Activated CD4-positive, alpha-beta T cell treated with anti-CD3 and anti-CD28 coated beads for 1 hour (primary cell): ENCODE measurements at places on chromosomes 5 and 9.

DNA sequence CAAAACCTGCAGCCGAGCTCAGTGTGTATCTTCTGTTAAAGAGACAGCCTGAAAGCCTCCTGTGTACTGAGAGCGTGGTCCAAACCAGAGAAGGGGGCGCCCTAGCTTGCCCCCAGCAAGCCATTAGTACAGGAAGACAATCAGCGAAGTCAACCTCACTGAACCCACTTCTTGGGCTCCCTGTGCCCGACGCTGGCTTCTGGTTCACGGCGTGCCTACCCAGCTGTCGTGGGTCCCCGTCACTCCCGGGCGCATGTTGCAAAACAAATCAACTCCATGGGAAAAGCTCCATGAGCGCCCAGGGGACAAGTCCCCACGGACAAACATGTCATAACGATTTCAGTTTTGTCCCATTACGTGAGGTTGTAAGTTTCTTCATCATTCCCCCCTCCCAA is 326.9 kb downstream of the SH3GL2 start:
- DNase-seq = no peak

GRCh38 chr5:43335681-43336080 is 22.5 kb upstream of the HMGCS1 start:
- no peak for DNase-seq

DNA sequence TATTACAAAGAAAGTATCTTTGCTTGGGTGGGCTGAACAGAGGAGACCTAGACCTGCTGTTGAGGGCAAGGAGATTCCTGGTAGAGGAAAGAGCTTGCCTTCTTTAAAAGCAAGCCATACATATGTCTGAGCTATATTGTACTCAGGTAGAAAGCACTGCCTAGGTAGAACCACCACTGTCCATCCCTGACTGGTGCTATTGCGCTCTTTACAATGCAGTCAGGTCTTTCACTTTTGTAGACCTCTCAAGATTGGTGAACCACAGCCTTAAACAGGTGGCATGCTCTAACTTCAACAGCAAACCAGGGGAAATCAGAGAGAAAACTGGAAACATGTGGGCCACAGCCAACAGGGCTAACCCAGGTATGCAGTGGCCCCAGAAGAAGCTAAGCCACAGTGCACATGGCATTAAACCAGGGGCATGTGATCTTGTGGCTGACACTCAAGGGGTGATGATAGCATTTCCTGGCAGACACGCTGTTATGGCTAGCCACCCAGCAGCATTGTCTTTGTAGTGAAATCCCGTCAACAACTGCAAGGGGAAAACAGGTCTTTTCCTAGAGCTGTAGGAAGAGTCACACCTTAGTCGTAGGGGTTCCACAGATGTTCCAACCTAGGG is 253.9 kb upstream of the PCSK5 start:
- DNase-seq = no peak

DNA sequence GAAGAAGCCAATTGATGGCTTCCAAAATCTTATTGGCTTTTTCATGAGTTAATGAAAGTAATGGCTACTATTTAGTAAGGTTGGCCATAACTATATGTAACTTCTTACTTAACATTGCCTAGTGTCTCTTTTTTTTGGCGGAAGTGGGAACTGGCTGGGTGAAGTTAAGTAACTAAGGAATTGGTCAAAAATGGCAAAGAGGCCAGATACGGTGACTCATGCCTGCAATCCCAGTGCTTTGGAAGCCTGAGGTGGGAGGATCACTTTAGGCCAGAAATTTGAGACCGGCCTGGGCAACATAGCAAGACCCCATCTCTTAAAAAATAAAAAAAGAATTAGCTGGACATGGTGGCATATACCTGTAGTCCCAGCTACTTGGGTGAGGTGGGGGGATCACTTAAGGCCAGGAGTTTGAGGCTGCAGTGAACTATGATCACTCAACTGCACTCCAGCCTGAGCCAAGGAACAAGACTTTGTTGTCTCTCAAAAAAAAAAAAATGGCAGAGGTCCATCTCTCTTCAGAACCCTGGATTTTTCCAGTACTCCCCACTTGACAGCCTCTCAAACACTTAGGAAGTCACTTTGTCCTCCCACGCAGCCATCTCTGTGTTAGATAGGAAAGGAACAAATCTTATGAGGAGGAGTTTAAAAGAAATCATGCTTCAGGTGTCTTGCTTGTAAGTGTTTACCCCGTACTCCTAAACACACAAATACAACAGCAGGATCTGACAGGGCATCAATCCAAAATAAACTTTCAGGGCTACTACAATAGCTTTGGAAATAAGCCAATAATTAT is 75.7 kb downstream of the TEK start:
- no peak for DNase-seq

GRCh38 chr9:135255841-135256580 is 168.5 kb downstream of the OLFM1 start:
- DNase-seq = no peak

DNA sequence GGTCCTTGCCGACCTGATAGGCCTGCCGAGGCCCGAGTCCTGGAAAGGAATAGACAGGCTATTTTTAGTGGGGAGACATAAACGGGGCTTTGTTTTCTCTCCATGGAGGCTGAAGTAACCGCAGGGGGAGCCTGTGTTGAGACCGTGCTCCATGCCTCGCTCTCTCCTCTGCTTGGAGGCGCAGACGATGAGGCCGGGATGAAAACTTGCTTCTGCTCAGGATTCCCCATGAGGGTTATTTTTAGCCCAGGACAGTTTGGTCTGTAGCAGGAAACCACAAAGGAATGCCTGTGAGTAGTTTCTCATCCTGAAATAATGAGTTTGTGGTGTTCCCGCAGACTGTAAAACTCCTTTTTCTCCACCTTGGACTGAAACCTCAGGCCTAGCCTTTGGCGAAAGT is 81.9 kb upstream of the RARS1 start:
- DNase-seq = no peak

DNA sequence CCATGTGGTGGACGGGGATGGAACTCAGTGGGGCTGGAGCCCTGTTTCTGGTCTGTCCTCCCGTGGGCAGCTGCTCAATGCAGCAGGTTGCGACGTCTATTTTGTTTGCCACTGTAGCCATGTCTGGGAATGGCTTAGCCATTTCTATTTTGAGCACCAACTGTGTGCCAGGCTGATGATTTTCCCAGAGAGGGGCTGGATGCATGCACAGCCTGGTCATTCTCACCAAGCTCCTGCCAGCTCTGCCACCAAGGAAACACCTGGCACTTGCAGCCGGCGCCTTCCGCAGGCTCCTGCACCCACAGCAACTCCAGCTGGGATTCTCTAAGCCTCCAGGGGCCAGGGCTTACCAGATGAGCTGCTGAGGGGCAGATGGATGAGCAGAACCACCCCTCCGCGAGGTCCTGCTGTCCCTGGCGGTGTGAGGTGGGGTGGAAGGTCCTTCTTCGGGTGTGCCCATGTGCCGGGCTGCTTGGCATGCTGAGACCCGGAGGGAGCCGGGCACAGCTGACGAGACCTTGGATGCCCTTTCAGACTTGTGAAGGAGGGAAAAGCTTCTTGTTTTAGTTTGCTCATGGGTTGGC is 151.2 kb downstream of the RXRA start:
- DNase-seq = no peak

DNA sequence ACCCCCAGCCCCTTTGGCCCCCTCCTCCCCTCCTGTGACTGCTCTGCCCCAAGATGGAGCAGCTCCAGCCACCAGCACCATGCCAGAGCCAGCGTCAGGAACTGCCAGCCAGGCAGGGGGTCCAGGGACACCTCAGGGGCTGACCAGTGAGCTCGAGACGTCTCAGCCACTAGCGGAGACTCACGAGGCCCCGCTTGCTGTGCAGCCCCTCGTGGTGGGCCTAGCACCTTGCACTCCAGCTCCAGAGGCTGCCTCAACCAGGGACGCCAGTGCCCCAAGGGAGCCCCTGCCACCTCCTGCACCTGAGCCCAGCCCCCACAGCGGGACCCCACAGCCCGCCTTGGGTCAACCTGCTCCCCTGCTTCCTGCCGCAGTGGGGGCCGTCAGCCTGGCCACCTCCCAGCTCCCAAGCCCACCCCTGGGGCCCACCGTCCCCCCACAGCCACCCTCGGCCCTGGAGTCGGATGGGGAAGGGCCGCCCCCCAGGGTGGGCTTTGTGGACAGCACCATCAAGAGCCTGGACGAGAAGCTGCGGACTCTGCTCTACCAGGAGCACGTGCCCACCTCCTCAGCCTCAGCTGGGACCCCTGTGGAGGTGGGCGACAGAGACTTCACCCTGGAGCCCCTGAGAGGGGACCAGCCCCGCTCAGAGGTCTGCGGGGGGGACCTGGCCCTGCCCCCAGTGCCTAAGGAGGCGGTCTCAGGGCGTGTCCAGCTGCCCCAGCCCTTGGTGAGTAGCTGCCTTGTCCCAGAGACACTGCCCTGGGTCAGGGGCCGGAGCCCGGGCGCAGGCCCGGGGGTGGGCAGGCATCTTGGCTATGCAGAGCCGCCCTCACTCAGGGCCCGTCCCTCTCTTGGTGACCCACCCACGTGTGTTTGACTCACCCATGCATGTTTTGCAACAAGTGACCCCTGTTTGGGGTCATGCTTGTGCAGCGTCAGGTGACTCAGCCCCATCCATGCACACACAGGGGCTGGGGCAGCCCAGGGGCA is 105.2 kb downstream of the WNK2 start:
- no peak for DNase-seq

DNA sequence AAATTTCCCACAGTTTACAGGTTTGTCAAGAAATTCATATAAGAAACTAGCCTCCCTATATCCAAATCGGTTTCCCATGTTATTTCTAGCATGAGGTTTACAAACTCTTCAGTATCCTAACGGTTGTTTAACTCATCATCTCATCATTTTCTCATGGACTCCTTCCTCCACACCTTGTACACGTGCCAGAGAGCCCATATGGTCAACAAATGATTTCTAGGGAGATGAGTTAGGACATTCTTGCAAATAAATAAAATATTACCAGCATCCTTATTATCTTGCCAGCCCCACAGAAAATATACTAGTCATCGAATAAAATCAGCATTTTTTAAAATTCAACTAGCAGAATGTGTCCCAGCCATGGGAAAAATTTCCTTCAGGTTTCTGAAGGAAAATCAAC is 285.2 kb downstream of the EBF1 start:
- DNase-seq = no peak

GRCh38 chr9:100432736-100433135 is 5.8 kb downstream of the MSANTD3 start:
- no peak for DNase-seq

GRCh38 chr5:43401827-43402226 is 10.4 kb downstream of the CCL28 start:
- no peak for DNase-seq

- no peak for DNase-seq
Measured at GRCh38 chr5:121737120-121737519, 114.6 kb upstream of the FTMT start.
